ENCODE measurements at places on chromosomes 4 and X.

GRCh38 chr4:20696815-20697214 is 3.4 kb upstream of the PACRGL start:
- no peak for DNase-seq

DNA sequence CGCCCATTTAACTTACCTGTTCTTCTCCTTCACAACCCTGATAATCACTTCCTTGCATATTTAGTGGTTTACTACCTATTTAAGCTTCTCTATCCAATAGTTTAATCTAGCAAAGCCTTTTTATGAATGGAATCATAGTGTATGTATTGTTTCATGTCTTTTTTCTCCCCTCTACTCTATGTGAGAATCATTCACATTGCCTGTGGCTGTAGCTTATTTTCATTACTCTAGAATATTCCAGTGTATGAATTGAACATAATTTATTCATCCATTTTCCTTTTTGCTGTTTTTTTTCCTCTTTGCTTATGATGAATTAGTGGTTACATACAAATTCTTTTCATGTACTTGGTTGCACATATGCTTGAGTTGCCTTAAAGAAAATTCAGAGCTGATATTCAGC is 490 bp upstream of the ADH4 start:
- no peak for DNase-seq

DNA sequence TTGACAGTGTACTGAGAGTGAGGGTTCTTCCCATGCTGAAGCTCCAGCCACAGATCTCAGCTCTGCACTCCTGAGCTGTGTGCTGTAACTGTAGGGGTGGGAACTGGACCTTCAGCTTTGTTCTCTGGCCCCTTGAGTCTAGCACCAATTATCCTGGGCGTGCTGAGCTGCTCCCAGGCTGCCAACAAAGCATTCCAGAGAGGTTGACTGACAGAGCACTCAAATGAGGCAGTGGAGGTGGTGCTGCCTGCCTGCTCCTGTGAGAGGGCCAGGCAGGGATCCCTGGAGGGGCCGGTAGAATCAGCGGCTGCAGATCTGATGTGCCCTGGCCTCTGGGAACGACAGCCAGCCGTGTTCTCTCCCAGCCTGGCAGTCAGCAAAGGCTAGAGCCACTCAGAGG is 375.7 kb upstream of the AADAT start:
- no peak for DNase-seq

- DNase-seq = no peak
These were observed 406.2 kb downstream of the TLL1 start for GRCh38 chr4:166279261-166279660.

DNA sequence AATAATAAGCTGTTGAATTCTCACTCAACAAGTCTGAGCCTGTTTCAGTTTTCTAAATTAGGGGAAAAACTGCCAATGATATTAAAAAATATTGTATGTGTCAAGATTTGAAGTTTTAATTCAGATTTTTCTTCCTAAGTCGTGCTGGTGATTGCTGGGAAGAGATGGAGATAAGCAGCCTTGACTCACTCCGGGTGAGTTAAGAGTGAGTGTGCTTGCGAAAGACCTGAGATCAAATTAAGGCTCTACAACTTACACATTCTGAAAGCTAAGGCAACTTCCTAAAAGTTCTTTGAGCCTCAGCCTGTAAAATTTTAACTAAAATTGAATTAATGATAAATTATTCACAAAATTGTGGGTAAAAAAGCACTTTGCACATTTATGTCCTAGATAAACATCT is 1441.2 kb downstream of the PCDH7 start:
- no peak for DNase-seq

DNA sequence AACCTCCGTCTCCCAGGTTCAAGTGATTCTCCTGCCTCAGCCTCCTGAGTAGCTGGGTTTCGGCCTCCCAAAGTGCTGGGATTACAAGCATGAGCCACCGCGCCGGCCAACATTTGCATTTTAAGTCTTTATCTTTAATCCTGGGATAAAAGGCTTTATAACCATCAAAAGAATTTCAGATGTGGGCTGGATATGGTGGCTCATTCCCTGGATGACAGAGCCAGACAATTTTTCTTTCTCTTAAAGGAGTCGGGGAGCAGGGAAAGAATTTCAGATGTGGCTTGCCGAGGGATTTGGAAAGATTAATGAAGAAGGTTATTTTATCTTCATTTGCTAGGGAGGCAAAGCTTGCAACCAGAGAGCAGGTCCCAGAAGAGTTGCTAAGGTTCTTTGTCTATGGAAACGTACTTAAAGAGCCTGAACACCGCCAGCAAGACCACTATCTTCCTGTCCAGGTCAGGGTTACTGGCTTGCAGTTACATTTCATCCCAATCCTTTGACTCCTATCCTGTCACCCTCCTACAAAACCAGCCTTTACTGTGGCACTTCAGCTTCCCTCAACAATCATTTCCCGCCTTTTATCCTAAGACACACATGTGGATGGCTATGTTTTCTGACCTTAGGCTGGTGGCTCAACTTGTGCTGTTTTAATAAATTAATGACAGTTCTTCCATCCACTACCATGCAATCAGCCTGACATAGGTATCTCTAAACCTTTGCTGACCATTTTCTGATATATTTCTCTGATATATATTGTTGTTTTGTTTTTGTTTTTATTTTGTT is 3.9 kb upstream of the KLHL8 start:
- DNase-seq = no peak

- no peak for DNase-seq
These were observed 292.2 kb upstream of the PCDH7 start for GRCh38 chr4:30427932-30428331.

DNA sequence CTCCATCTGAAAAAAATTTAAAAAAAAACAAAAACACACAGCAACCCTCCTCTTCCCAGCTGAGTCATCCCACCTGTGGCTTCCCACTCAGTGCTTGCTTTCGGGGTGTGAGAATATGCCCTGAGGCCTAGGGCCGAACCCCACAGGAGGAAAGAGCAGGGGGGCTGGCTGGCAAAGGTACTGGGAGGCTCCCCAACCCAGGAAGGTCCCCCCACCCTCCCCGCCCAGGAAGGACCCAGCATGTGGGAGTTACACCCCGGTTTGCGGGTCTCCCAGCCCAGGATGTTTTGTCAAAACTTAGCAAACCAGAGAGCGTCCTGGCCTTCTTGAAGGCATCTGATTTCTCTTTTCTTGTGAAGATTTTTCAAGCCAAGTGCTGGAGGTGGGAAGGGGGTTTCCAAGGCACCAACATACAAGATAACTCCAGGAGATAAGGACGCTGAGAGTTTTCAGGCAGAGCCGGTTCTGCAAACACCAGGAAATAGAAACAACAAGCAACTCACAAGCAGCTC is 25.7 kb upstream of the CSF2RA start:
- no peak for DNase-seq

DNA sequence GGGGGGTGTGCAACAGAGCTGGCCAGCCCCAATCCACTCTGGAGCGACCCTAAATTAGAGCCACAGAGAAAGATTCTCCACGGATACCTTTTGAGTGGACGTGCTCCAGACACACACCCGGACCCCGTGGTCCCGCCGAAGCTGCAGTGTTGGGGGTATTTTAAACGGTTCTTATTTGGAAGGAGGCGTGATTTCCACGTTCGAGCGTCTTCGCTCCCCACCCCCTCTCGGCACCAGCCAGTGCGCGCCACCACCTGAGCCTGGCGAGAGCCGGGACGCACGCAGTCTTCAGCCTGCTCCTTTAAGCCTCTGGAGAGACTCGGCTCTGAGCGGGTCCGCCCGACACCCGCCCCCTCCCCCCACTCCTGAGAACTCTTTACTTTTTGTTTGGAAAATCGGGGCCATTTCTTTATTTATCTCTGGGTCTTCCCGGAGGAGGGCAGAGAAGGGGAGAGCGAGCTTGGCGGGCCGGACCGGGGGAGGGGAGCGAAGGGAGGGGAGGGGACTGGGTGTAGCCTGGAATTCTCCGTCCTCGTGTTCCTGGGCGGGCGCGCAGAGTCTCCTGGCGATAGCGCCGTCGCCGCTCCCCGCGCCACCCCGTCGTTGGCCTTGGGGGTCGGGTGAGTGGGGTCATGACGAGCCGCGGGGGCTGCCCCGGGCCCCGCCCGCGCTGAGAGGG is 668 bp upstream of the PTCHD1 start:
- no peak for DNase-seq

DNA sequence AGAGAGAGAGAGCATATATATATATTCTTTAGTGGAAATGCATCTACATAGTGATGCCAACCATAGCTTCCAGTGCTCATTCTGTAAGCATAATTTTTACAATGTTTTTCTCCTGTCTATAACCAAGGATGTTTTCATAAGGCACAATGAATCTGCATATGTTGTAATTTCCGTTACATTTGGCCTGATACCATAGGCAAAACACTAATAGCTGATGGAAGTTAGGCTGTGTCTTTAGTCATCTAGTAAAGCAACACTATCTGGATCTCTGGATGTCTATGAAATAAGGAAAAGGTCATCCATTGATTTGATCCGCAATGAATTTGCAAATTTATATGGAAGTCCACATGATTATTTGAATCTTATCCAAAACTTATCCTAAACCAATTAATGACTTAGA is 8.1 kb downstream of the PCDH7 start:
- DNase-seq = no peak

DNA sequence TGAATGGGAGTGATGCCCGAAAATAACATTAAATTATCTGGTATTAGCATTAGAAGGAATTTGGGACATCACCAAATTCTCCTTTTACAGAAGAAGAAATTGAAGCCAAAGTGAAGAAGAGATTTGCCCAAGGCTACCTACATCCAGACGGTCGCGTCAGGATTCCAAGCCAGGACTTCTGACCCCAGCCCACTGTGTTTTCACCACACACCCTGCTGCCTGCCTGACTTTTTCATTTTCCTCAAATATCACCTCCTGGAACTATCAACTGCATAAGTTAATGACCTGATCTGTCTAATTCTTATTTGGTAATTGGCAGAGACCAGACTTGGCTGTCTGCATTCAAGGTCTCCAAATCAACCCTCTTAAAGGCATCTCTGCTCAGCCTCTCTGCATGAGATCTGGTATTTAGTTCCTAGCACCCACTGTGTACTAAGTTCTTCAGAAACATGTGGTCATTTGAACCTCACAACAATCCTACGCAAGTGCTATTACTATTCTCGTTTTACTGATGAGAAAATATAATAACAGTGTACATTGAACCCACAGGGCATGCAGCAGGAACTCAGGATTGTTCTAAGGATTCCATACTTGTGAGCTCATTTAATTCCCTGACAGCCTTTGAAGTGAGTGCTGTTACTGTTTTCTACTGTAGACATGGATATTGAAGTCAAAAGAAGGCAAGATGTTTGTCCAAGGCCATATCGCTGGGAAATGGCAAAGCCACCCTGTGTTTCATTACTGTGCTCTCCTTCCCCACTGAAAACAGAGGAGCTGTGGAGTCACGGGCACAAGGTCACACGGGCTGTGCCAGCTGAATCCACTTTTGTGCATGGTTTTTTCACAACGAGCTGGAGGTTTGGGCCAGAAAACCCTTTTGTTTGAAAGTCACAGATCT is 195.2 kb upstream of the C1QTNF7 start:
- DNase-seq = no peak

- no peak for DNase-seq
These were observed 801 bp upstream of the ZC4H2 start for GRCh38 chrX:64977051-64977450.

DNA sequence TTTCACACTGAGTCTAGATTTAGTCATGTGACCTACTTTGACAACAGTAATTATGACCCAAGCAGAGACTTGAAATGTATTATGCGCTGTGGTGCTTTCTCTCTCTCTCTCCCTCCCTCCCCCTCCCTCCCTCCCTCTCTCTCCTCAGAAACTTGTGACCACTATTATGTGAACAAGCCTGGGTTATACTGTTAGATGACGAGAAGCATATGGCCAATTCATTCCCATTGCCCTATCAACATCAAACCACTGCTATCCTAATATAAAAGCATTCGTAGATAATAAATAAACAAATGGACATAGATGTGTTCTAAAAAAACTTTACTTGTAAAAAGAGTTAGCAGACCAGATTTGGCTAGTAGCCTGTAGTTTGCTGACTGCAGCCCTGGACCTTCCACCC is 18.2 kb downstream of the FTHL17 start:
- no peak for DNase-seq

DNA sequence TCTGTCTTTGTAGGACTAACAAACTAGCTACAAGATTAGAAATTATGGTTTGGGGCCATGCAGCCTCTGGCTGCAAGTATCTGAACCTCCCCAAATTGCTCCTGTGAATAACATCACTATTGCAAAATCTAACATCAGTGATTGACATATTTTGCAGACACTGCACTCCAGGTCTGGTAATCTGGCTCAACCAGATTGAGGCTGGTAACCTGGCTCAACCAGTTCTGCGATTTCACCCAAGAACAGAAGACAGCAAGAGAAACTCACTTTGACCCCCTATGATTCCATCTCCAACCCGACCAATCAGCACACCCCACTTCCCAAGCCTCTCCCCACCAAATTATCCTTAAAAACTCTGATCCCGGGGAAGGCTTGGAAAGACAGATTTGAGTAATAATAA is 20.9 kb downstream of the SPIN3 start:
- no peak for DNase-seq

GRCh38 chr4:78069859-78070258 is 12.7 kb downstream of the FRAS1 start:
- DNase-seq = no peak

- DNase-seq = no peak
These were observed 796.7 kb downstream of the RAPGEF2 start for GRCh38 chr4:159899596-159899995.

- DNase-seq = no peak
These were observed 39.6 kb downstream of the DDX60L start for GRCh38 chr4:168440442-168441264.

- no peak for DNase-seq
These were observed 9.3 kb downstream of the DIPK2B start for GRCh38 chrX:45191383-45191782.

DNA sequence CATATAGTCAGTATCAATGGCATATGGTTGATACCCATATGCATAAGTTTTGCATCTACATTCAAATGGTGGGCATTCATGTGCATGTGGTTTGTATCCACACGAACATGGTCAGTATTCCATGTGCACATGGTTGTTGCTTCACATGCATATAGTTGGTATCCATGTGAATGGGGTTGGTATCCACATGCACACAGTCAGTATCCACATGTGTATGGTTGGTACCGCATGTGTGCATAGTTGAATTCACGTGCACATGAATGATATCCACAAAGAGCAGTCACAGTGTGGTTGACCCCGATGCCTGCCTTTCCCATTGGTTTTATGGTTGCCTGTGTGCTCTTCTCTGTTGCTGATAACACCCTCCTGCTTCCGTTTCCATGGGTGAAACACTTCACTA is 427.9 kb downstream of the STIM2 start:
- no peak for DNase-seq

- no peak for DNase-seq
These were observed 223.8 kb downstream of the CPE start for GRCh38 chr4:165602621-165603020.
